NCI-H2171 treated with DMSO at 0.1 percent for 48 hours (cell line): ENCODE measurements at places on chromosomes 3 and 15.

GRCh38 chr15:60975218-60975617, 253.9 kb downstream of the RORA start:
- DNase-seq = no peak

DNA sequence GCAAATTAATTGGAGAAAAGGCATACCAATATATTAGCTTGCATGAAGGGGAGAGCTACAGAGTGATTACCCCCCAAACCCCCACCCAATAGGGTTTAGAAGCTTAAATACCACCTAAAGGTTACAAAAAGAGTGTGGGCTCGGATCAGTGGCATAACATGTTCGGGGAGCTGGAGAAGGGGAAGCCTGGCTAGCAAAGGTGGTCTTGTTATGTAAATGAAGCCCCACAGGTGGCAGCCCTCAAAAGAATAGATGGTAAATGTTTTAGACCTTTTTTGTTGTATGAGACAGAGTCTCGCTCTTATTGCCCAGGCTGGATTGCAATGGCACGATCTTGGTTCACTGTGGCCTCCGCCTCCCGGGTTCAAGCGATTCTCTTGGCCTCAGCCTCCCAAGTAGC, 10.9 kb upstream of the PXK start:
- DNase-seq = no peak

GRCh38 chr15:90553248-90553745, 23.6 kb downstream of the CRTC3 start:
- peak; percentile 31 for DNase-seq

GRCh38 chr3:186609247-186609868, 3.5 kb upstream of the AHSG start:
- no peak for DNase-seq

- DNase-seq = peak; percentile 8
Measured at GRCh38 chr3:136787349-136787748, 31.6 kb upstream of the SLC35G2 start.

DNA sequence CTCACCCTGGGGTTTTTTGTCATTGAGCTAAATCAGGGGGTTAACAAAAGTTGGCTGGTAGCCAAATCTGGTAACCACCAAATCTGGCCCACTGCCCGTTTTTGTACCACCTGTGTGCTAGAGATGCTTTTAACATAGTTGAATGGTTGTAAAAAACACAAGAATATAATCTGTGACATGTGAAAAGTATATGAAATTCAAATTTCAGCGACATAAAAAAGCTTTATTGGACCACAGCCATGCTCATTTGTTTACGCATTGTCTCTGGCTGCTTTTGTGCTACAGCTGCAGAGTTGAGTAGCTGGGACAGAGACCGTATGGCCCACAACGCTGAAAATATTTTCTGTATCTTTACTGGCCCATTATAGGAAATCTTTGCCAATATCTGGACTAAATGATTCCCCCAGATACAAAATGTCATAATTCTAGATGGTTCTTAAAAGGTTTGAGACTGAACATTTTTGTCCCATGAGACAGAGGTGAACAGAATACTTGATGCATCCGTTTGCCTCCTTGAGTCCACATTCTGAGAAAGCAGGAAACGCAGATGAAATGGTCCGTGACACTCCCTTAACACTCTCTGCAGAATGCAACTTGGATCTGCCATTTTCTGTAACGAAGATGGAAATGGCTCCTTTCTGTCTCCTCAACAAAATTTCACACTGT, 120.9 kb upstream of the PDZRN3 start:
- peak; percentile 44 for DNase-seq

DNA sequence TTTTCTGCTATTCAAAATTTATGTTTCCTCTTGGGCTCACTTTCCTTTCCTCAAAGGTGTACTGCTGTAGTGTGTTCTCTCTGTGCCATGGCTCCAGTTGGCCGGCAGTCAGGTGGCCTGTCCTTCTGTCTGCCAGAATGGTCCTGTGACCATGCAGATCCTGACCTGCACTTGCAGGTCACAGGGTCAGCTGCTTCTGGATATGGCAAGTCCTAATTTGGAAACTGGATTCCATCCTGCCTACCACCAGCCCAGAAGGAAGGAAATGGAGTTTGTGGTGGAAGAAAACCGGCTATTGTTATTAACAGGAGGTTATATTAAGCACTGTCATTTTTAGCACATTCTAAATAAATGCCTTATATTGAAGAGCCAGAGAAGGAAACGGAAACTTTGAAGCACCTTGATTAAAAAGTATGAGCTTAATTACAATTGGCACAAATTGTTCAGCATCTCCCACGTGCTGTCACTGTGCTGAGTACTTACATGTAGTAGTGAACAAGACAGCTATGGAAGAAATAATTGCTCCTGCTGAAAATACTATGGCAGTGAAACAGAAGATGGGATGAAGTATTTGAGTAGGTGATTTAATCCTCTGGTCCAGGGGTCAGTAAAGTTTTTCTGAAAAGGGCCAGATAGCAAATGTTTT, 362.8 kb downstream of the PTPRG start:
- no peak for DNase-seq

DNA sequence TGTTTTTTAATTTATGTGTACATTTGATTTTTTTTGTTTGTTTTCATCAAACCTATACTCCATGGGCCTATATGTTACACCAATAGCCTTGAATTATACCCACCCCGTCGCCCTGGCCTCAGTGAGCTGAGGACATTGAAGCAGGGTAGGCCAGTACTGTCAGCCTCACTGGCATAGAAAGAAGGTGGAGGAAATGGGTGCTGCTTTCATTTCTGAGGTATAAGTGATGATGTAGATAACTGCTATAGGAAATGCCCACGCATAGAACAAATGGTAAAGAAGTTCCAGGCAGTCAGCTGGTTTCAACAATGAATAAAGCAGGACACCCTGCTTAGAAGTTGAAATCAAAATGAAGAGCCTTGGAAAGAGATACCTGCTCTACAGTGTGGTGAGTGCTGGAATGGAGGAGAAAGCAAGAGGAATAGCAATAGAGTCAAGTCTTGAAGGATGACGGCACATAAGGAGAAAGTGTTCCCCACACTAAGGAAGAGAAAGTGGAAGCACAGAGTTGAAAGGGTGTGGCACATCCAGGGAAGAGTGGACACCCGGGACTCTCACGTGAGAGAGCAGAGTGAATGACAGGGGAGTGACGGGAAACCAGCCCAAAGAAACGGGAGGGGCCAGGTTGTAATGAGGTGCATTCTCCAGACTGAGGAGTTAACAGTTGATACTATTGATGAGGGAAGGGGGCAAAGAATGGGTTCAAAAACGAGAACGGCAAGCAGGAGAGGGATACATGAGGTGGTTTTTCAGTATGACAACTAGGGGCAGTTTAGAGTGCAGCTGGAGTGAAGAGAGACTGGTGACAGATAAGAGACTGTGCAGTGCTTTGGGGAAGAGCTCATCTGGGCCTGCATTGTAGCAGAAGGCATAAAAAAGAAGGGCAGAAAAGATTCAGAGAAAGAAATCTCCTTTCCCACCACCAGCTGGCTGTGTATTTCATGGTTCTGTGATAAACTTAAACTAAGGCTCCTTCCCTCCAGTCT, 70.5 kb downstream of the KLHL25 start:
- no peak for DNase-seq

DNA sequence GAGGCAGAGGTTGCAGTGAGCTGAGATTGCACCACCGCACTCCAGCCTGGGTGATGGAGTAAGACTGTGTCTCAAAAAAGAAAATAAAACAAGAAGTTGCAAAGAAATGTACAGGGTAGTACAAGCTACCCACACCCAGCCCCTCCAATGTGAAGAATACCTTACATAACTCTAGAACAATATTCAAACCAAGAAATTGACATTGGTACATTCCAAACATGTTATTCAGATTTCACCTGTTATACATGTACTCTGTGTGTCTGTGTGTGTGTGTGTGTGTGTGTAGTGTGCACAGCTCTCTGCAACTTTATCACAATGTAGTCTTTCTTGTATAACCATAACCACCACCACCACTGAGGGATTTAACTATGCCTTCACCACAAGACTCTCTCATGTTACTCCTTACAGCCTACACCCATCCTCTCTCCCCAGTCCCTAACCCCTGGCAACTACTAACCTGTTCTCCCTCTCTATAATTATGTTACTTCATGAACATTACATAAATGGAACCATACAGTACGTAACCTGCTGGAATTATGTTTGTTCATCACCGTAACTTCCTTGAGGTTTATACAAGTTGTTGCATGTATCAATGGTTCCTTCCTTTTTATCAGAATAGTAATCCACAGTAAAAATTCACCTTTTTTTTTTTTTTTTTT, 16.2 kb upstream of the TJP1 start:
- DNase-seq = no peak

GRCh38 chr15:101362986-101363566, 68.0 kb upstream of the SNRPA1 start:
- DNase-seq = no peak

DNA sequence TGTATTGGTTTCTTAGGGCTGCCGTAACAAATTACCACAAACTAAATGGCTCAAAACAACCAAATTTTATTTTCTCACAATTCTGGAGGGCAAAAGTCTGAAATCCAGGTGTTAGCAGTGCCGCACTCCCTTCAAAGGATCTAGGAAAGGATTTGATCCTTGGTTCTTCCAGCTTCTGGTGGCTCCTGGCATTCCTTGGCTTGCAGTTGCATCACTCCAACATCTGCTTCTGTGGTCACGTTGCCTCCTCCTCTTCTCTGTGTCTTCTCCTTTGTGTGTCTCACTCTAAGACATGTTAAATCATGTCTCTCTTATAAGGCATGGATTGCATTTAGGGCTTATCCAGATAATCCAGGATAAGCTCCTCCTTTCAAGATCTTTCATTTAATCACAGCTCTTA, 262.2 kb downstream of the MEX3B start:
- no peak for DNase-seq

DNA sequence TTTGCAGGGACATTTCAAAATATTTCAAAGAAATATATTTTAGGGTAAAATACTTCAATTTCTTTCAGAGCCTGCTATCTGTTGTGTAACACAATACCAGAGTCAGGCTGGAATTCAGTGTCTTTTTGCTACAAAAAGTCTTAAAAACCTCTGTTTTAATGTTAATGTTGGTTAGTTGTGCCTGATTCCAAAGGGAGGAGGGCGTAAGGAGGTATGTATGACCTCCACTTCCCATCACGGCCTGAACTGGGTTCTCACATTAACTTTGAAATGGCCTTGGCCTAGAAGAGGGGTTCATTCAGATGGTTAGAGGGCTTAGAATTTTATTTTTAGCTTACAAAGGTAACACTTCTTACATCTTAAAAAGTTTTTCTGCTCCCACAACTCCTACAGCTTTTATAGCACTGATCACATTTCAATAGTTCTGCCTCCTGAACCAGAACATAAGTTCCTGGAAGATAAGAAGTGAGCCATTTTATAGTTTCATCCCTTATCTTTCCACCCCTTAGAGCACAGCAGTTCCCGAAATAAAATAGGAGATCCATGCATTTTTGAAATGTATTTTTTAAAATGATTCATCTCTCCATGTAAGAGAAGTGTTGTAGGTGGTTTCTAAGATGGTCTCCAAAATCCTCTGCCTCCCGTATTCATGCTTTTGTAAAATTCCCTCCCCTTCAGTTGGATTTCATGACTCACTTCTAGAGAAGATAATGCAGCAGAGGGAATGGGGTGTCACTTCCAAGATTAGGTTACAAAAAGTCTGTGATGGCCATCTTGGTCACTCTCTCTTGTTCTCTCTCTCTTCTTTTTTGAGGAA, 543.1 kb upstream of the NECTIN3 start:
- DNase-seq = no peak

GRCh38 chr3:35908366-35909232, 269.3 kb downstream of the ARPP21 start:
- peak; percentile 39 for DNase-seq

- DNase-seq = no peak
Measured at GRCh38 chr3:12400616-12401194, 83.6 kb upstream of the TSEN2 start.

DNA sequence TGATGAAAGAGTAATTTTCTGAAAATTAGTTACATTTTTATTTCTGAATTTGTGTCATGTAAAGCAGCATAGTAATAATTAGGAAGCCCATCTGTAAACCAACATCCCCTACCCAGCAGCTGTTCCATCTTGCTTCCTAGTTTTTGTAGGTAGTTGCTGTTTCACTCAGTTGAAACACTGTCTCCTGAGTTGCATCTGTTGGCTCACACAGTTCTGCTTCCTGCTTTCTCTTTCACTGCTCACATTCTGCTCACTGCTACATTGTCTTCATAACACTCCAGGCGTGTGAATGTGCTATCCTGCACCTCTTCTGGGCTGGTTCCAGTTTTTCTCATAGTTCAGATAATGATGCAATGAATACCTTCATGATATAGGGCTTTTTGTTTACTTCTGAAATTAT, 123.4 kb downstream of the EPHB1 start:
- no peak for DNase-seq

- peak; percentile 14 for DNase-seq
Measured at GRCh38 chr3:36065321-36065720, 315.0 kb upstream of the STAC start.

- DNase-seq = no peak
Measured at GRCh38 chr3:45486136-45486535, 97.8 kb downstream of the LARS2 start.

DNA sequence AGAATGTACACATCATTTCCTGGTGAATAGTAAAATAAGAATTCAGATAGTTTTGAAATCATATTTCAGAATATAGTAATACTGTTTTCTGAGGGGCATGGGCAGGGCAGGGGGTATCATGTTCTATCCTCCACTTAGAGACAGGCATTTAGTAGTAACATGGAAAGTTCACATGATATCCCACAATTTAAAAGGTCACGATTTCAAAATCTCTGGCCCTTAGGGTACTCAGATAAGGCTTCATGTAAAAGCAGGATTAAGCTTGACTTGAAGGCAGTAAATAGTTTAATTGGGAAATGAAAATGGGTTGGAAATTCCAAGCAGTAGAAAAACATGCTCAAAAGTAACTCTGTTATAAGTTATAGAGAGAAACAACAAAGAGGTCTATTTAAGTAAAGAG, 353.2 kb upstream of the AGTR1 start:
- no peak for DNase-seq

- peak; percentile 77 for DNase-seq
Measured at GRCh38 chr3:125585595-125586223, 9.6 kb downstream of the OSBPL11 start.

DNA sequence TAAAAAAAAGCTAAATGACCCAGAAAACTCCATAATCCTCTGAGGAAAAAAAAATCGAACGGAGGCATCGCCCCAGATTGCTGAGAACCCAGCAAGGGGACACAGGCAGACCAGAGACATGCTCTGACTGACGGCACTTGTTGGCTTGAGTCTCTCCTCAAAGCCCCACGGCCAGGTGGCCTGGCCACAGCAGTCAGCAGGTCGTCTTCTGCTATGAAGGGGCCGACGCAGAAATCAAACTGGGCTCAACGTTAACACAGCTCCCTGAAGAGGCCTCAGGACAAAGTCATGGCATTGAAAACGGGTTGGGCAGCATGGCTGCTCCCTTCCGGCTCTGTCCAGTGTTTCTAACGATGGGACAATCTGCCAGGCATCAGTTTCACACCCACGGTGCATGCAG, 17.5 kb downstream of the PCSK6 start:
- DNase-seq = no peak
